Stimulated activated naive CD8-positive, alpha-beta T cell treated with anti-CD3 and anti-CD28 coated beads, Interleukin-15, amount 100 ng/mL, for 72 hours (primary cell): ENCODE measurements at places on chromosomes 16 and 17.

DNA sequence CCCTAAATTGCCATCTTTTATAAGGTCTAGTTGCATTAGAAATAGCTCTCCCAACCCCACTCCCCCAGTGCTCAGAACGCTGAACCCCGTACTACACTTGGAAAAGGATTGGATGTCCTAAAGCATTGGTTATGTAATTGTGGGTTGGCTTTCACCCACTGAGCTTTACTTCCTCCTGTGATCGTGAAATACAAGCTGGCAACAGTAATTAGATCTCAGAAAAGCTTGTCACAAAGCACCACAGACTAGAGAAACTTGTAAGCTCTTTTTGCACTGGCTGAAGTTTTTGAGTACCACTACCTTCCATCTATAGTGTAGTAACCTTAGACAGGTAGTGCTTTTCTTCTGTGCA lies 54.4 kb downstream of the SIAH1 start:
- no peak for DNase-seq

DNA sequence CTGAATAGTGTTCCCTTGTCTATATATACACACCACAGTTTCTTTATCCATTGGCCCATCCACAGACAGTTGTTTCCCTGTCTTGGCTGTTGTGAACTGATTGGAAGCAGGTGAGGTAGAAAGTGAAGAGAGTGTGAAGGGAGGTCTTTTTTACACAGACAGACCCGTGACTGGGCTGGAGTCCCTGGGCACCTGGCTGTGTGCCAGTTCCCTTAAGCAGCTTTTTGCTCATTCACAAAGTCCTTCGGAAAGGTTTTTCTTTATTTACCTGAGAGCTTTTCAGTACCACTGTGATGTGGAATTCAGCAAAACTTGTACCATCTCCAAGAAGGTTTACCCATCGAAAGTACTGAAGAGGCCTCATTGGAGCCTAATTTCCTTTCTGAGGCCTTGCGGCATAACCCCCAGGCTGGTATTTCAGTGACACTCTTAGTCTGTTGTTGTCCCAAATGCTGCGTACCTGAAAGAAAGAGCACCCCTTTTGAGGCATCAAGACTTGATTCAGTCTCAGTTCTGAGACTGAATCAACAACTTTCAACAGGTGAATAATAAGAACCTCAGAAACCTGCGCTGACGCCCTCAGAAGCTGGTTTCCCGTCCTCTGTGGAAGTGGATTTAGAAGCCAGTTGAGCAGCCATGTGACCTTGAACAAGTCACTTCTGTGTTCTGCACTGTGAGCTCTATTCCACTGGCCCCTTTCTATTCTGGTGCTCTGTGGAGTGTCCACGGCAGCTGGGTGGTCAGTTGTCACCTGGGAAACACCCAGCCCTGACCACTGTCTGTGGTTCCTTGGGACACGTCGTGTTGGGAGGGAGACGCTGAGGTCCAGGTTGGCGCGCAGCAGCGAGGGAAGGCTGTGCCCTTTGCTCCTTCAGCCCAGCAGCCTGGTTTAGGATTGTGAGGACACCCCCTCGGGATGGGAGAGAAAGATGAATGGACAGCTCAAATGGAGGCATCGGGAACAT lies 53.9 kb upstream of the CRISPLD2 start:
- DNase-seq = no peak

GRCh38 chr16:53159781-53160436 lies 105.1 kb downstream of the CHD9 start:
- DNase-seq = no peak

GRCh38 chr17:75910699-75911098 lies 6.0 kb upstream of the MRPL38 start:
- no peak for DNase-seq

- no peak for DNase-seq
Measured at GRCh38 chr16:8554881-8555280, 35.4 kb downstream of the TMEM114 start.

GRCh38 chr17:74304184-74304583 lies 21.8 kb upstream of the KIF19 start:
- no peak for DNase-seq

GRCh38 chr16:68286153-68287074 lies 22.1 kb downstream of the SLC7A6 start:
- no peak for DNase-seq

- no peak for DNase-seq
Measured at GRCh38 chr16:26058326-26058725, 366.6 kb downstream of the HS3ST4 start.

DNA sequence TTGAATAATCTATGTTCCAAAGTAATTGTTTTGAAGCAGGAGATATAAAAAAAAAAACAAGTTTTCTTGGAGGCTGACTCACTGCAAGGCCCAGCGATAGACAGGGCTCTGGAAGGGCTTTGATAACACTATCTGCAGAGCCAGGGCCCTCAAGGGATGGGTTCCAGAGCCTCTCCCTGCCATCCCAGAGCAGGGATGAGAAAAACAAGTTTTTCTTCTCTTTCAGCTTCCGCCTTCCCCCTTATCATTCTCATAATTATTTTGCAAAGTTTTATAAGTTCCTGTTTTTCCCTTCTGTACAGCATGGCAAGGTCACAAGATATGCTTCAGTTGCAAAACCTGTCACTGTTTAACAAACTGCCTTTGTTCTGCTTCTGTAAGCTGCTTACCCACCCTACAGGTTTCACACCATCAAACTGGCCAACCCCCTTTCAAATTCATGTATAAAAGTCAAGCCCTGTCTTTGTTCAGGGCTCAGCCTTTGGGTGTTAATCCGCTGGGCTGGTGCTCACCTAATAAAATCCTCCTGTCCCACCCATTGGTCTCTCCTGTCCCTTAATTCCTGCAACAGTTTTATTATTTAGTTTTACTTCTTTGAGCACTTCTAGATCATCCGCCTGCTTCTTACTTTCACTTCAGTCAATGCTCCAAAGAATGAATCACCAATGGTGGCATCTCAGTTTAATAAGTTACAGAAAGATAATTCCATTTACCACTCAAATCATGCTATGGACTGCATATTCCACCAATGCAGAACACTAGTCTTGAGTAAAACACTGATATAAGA lies 5.6 kb upstream of the THUMPD1 start:
- DNase-seq = no peak

- no peak for DNase-seq
Measured at GRCh38 chr17:19718613-19719354, 2.4 kb upstream of the SLC47A2 start.

GRCh38 chr16:57471852-57472664 lies 9.6 kb downstream of the POLR2C start:
- no peak for DNase-seq
